ENCODE measurements at places on chromosomes 4 and X. TPM values are rescaled to one million over a fixed set of nuclear protein-coding genes. Genes with fewer than 3 reads are reported as not detected.

Gene CDX4
- total RNA-seq, result not detected

Gene CT47B1
- total RNA-seq, result not detected

Gene ALB
- 26.7 TPM for total RNA-seq

DNA sequence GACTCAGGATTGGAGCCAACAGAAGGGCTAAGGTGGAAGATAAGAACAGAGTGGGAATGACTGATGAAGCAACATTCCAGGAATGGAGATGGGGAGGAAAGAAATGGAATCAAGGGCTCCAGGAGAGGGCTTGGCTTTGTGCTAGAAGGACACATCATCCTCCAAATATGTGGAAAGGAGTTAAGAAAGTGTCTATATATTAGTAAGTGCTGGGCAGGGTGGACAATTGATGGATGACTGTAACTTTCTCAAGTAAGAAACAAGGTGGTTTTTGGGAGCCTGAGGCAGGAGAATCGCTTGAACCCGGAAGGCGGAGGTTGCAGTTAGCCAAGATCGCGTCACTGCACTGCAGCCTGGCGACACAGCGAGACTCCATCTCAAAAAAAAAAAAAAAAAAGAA, 71.6 kb upstream of the NFKB1 start:
- H3K4me3 ChIP-seq, result peak overlapping the region; percentile 65
- H3K4me1 ChIP-seq, result peaks cover 18% of the 10 kb centered on the region
- no peaks in the 10 kb centered on the region for H3K36me3 ChIP-seq
- DNase-seq, result peak; percentile 87
- H3K27ac ChIP-seq, result peak overlapping the region; percentile 52

- no peak overlapping the region for H3K27ac ChIP-seq
- H3K4me1 ChIP-seq, result no peaks in the 10 kb centered on the region
- no peaks in the 10 kb centered on the region for H3K27me3 ChIP-seq
- H3K36me3 ChIP-seq, result no peaks in the 10 kb centered on the region
- no peak for DNase-seq
- H3K4me3 ChIP-seq, result no peak overlapping the region
These were observed 145.4 kb downstream of the REELD1 start for GRCh38 chr4:146359771-146360170.

Gene CCNA2
- 75.4 TPM for total RNA-seq

Gene SLBP
- total RNA-seq, result 101 TPM

Gene DAPP1
- 0.76 TPM for total RNA-seq

GRCh38 chrX:155046129-155046810, 19.6 kb downstream of the FUNDC2 start:
- no peak overlapping the region for H3K27ac ChIP-seq
- no peak for DNase-seq
- no peaks in the 10 kb centered on the region for H3K36me3 ChIP-seq
- no peak overlapping the region for H3K4me3 ChIP-seq
- no peaks in the 10 kb centered on the region for H3K4me1 ChIP-seq

Gene HTRA3
- total RNA-seq, result not detected

GRCh38 chr4:101289306-101289705, 58.0 kb downstream of the PPP3CA start:
- no peak for DNase-seq
- H3K27ac ChIP-seq, result no peak overlapping the region
- no peaks in the 10 kb centered on the region for H3K36me3 ChIP-seq
- H3K4me1 ChIP-seq, result peaks cover 15% of the 10 kb centered on the region
- H3K27me3 ChIP-seq, result no peaks in the 10 kb centered on the region
- no peak overlapping the region for H3K4me3 ChIP-seq

- H3K27ac ChIP-seq, result peak overlapping the region; percentile 73
- DNase-seq, result peak; percentile 73
- H3K4me1 ChIP-seq, result peaks cover 29% of the 10 kb centered on the region
These were observed 9.6 kb upstream of the PPP3CA start for GRCh38 chr4:101356928-101357327.

Gene PPARGC1A
- total RNA-seq, result not detected

- no peak for DNase-seq
- H3K4me3 ChIP-seq, result no peak overlapping the region
- no peaks in the 10 kb centered on the region for H3K4me1 ChIP-seq
- H3K27me3 ChIP-seq, result no peaks in the 10 kb centered on the region
- H3K27ac ChIP-seq, result no peak overlapping the region
- no peaks in the 10 kb centered on the region for H3K36me3 ChIP-seq
These were observed 1336.3 kb downstream of the C4orf33 start for GRCh38 chr4:130432289-130432688.

- H3K27me3 ChIP-seq, result no peaks in the 10 kb centered on the region
- H3K4me1 ChIP-seq, result no peaks in the 10 kb centered on the region
- no peak overlapping the region for H3K4me3 ChIP-seq
- no peaks in the 10 kb centered on the region for H3K36me3 ChIP-seq
- DNase-seq, result no peak
These were observed 38.7 kb upstream of the MXD4 start for GRCh38 chr4:2300431-2301224.

- no peak overlapping the region for H3K27ac ChIP-seq
- no peaks in the 10 kb centered on the region for H3K27me3 ChIP-seq
- no peak overlapping the region for H3K4me3 ChIP-seq
- no peaks in the 10 kb centered on the region for H3K36me3 ChIP-seq
- H3K4me1 ChIP-seq, result peaks cover 10% of the 10 kb centered on the region
These were observed 98.2 kb upstream of the ARSJ start for GRCh38 chr4:114077610-114078009.

DNA sequence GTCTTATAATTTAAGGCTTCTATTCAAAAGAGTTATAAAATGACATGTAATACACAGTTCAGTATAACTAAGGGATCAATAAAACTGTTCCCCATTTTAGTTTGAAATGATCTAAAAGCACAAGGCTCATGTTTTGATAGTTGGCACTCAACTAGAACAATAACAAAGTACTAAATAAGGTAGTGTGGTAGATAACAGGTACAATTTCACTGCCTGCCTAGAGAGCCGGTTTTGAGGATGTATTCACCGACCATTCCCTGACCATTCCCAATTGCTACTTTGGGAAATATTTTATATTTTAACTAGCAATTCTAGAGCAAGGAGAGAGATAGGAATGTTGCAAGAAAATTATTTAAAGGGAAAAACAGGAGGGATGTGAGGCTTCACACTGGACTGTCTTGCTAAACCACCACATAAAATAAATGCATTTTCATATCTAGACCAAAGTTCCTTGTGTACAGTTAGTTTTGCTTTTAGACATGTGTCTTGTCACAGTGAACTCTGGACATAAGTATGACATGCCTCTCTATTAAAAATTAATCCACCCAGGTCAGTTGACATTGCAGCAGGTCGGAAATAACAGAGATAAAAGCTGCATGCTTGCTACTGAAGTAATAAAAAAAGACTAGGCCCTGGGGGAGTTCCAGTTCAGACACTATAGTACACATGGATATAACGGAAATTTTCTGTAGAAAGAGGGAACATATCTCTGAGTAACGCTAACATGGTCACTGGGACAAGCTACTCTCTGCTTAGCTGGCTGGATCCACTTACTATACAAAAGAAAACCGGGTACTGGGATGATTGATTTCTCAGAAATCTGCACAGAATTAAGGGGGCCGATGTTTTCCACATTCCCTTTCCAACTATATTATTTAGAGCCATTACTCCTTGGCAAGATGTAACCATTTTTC, 56.3 kb upstream of the NAP1L5 start:
- no peak overlapping the region for H3K27ac ChIP-seq
- H3K27me3 ChIP-seq, result no peaks in the 10 kb centered on the region
- no peaks in the 10 kb centered on the region for H3K4me1 ChIP-seq
- H3K36me3 ChIP-seq, result no peaks in the 10 kb centered on the region
- no peak for DNase-seq

- H3K36me3 ChIP-seq, result peaks cover 7% of the 10 kb centered on the region
- H3K27me3 ChIP-seq, result no peaks in the 10 kb centered on the region
- peaks cover 59% of the 10 kb centered on the region for H3K4me1 ChIP-seq
- H3K4me3 ChIP-seq, result peak overlapping the region; percentile 81
- DNase-seq, result no peak
These were observed 649.6 kb upstream of the DIPK2B start for GRCh38 chrX:45850197-45850774.

DNA sequence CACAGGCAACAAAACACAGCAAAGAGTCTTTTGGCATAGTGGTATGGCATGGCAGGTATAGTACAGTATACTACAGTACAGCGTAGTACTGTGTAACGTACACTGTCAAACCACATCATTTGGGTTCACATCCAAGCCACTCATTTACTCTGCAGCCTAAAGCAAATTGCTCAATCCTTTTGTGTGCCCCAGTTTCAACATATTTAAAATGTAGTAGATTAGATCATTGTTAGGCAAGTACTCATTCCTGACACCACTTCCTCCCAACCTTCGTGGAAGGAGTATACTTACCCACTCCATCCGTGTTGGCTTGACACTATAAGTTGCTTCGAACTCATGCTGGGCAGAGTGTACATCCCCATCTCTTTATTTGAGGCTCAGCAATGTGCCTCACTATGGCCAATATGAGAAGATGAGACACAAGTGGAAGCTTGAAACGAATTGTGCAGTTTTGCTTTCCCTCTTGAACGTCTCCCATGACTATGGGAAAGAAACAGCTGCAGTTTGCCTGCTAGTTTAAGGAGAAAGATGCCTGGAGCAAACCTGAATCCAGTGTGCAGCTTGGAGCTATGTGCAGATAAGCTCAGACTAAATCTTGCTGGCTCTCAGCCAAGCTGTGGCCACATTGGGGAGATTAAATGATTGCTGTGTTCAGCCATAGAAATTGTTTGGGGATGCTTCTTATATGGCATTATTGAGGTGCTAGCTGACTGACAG, 85.7 kb upstream of the TBL1X start:
- H3K27me3 ChIP-seq, result no peaks in the 10 kb centered on the region
- H3K4me3 ChIP-seq, result no peak overlapping the region
- peaks cover 12% of the 10 kb centered on the region for H3K4me1 ChIP-seq
- no peaks in the 10 kb centered on the region for H3K36me3 ChIP-seq
- no peak for DNase-seq

Gene WWC2
- total RNA-seq, result 39.1 TPM

Gene LNX1
- total RNA-seq, result 3.3 TPM

Gene CRLF2
- 0.34 TPM for total RNA-seq

DNA sequence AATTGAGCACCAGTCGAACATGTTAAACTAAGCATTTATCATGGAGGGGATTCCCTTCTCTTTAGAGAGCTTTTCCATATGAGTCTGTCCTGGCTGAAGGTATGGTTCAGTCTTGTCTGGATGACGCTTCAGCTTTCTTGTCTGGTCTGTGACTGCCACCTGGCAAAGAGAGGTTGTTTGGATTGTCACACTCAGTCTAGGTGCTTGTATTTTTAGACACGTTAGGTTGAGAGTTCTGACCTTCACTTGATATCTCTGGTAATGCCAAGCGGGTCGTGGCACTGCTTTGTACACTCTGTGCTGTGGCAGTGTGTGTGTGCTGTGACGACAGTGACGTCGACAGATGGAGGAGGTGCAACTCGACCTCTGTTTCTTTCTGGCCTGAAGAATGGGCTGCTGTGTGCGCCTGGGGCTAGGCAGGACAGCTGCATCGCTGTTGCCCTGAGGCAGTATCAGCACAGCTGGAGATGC, 12.6 kb downstream of the NOCT start:
- H3K27ac ChIP-seq, result no peak overlapping the region
- no peak overlapping the region for H3K4me3 ChIP-seq

- DNase-seq, result no peak
- H3K27ac ChIP-seq, result no peak overlapping the region
- no peaks in the 10 kb centered on the region for H3K4me1 ChIP-seq
- H3K36me3 ChIP-seq, result no peaks in the 10 kb centered on the region
- H3K27me3 ChIP-seq, result no peaks in the 10 kb centered on the region
These were observed 16.8 kb downstream of the UGT8 start for GRCh38 chr4:114615435-114615834.

DNA sequence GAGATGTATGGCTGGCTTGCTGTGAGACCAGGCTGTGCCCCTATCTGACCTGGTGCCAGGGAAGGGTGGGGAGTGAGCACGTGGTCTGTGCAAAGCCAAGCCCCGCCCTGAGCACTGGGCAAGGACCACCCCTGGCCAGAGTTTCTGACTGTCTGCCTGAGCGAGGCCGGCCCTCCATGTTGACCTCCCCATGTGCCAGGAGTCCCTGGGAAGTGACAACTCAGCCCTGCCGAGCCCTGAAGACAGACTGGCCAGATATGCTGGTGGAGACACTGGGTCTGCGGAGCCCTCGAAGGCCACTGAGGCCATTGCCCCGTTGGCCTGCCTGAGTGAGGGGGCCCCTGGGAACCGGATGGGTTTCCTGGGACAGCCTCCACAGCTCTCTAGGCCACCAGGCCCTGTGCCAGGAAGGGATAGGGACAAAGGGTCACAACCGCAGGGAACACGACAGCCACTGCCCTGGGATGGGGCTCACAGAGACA, 7.1 kb upstream of the BGN start:
- H3K4me1 ChIP-seq, result no peaks in the 10 kb centered on the region
- no peak overlapping the region for H3K27ac ChIP-seq
- no peaks in the 10 kb centered on the region for H3K36me3 ChIP-seq

DNA sequence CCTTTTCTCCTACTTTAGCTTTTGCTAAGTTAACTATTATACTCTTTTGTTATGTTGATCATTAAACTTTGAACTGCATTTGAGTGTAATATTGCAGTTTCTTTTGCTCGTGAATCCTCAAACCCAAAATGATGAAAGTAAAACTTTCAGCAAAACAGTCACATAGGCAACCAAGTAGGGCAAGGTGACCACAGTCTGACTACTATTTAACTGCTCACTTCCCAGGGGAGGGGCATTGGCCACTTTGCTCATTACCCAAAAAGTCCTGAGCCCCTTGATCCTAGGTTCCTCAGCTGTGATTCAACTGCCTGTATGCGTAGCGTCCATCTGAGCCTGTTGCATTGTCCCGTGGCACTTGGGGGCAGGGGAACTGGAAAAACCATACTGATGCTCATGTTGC, 17.0 kb downstream of the RBMX2 start:
- H3K4me1 ChIP-seq, result no peaks in the 10 kb centered on the region
- no peak for DNase-seq
- H3K27ac ChIP-seq, result no peak overlapping the region
- no peaks in the 10 kb centered on the region for H3K27me3 ChIP-seq
- no peak overlapping the region for H3K4me3 ChIP-seq

DNA sequence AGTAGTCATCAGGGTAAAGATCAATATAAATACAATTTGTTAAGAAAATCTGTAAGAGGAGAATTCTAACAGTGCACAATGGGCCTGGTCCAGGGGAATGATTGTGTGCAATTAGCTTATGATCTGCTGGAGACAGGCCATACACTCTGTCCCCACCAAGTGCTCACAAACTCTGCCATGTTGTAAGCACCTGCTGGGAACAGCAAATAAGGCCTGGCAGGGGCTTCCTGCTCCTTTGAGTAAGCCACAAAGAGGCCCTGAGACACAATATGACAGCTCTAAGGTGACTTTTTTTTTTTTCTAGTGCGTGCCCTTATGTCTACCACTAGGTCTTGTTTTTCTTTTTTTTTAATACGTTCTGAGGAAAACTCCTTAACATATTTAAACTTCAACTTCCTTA, 866.3 kb upstream of the PCDH7 start:
- no peak overlapping the region for H3K27ac ChIP-seq
- no peaks in the 10 kb centered on the region for H3K27me3 ChIP-seq
- H3K36me3 ChIP-seq, result no peaks in the 10 kb centered on the region
- H3K4me3 ChIP-seq, result no peak overlapping the region
- no peaks in the 10 kb centered on the region for H3K4me1 ChIP-seq
- no peak for DNase-seq
